ENCODE measurements at places on chromosomes 13 and 19.
A peak's percentile ranks its signal among the peaks of the same experiment; 100 is the strongest.

- no peak for DNase-seq
These were observed 620.9 kb upstream of the KLF12 start for GRCh38 chr13:74755065-74755464.

- DNase-seq: no peak
These were observed 22.6 kb downstream of the CYP2F1 start for GRCh38 chr19:41136636-41137455.

DNA sequence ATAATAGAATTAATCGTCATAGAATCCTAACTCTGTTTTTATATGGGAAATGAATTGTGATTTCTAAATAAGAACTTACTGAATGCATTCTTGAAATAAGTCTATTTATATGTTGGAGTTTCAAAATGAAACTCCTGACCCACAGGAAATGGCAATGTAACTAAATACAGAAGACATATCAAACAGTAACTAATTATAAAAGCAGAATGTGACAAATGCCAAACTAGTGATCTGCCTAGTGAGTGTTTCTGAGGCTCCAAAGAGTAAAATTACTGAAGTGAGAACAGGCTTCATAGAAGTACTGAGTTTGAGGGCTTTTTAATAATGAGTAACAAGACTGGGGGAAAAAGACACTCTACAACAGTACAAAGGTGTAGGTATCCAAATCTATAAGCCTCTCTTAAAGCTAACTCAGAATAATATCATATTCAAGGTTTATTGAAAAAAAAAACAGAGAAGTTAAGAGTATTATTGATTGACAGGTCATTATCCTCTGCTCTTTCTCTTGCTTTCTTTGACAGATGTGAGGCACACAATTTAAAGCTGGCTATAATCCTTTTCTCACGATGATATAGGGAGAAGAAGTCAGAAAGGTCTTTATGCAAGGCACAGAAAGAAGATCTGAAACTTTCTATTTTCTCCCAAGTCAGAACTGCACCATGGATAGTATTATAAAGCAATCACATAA, 17.4 kb upstream of the ATXN8OS start:
- DNase-seq: no peak

DNA sequence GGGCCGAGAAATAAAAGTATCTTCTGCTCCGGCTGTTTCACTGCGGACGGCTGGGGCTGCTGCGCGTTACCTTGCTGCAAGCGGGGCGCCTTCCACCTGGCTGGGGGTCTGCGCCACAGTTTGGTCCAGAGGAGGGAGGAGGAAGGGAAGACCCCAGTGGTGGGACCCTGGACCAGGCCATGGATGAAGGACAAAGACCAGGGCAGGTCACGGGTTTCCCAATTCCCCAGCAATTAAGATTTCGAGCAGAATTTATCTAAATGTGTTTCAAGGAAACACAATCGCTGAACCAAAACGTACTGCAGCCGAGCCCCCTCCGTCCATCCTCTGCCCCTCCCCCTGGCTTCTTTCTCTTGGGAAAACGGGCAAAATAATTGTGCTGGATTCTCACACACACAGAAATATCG, 2.9 kb downstream of the SOX1 start:
- no peak for DNase-seq

GRCh38 chr13:60976367-60976766, 439.3 kb downstream of the PCDH20 start:
- DNase-seq: no peak

DNA sequence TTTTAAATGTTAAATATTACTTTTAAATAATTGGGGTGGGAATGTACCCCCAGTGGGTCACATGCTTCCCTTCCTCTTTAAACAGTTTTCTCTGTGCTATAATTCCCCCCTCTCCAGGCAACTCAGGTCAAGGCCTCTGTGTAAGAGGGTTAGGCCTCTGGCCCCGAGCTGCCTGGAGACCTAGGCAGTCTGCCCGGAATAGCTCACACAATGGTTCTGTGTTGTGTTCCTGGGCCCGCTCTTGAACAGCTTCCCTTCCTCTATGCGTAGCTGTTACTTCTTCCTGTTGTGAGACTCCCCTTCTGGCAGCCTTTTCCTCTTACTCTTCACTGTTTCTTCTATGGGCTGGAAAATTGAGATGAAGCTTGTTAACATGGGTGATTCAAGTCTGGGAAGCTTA, 14.8 kb upstream of the ZNF492 start:
- no peak for DNase-seq

DNA sequence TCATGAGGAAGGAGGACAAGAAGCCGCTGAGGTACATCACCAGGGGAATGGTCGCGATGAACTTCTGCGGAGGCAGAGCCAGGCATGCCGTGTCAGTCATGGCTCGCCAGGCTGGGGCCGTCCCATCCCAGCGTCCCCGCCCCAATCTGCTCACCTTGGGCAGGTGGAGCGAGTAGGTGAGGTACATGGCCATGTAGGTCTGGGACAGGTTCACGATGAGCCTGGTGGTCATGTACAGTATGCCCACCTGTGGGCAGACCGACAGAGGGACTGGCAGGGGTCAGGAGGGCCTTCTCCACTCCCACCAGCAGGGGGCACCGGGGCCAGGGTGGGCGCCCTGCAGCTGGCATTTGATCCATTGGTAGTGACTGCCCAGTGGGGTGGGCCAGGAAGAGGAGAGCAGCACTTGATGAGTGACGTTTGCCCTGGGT, 8.3 kb downstream of the TEKTIP1 start:
- DNase-seq: no peak

- DNase-seq: peak; percentile 7
These were observed 552 bp downstream of the KPNA3 start for GRCh38 chr13:49791711-49792549.

DNA sequence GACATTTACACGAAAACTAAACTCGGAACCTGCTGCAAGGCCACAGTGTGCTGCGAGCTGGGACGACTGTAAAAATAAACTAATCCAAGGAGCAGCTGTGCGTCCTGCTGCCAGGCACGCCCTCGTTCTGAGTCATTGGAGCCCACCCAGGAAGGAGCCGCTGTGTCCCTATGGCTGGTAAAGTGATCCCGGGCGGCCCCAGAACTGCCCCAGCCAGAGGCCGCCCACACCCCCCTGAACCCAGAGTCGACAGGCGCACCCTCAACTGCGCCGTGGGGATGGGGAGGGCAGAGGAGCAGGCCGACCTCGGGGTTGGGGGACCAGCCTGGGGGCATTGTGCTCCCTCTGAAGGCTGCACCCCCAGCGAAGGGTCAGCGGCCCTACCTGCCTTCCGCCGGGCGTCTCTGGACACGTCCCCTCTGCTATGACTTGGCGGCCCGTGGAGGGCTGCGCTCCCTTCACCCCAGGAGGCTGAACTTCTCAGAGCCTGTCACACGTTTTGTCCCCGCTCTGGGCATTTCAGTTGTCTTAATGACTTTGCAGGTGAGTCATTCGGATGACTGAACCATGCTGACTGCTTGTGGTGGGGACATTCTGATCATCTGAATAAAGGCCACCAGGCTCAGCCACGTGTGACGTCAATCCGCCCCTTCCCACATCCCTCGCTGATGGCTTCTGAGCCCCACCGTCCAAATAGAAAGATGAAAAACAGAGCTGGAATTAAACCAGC, 42.7 kb downstream of the ADPRHL1 start:
- no peak for DNase-seq

DNA sequence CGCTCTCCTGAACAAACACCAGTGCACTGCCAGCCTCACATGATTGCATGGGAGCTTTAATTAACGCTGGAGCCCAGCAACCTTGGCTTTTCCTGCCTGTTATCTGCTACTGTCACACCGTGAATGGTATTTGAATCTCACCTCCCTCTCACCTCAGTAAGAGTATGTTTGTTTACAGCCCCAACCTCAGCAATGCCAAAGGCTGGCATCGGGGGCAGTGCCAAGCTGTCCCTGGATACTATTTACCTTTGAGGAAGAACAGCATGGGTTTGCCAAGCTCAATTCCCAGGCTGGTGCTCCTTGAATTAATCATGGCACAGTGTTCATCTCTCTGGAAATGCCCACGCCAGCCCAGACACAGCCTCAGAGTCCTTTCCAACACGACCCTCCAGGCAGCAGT, 57.2 kb upstream of the SERPINE3 start:
- DNase-seq: no peak

GRCh38 chr13:97228850-97229521, 6.9 kb downstream of the MBNL2 start:
- DNase-seq: no peak

- no peak for DNase-seq
These were observed 102.1 kb upstream of the FNDC3A start for GRCh38 chr13:48873587-48873986.

- DNase-seq: no peak
These were observed 6.1 kb downstream of the KLK7 start for GRCh38 chr19:50977626-50978025.

DNA sequence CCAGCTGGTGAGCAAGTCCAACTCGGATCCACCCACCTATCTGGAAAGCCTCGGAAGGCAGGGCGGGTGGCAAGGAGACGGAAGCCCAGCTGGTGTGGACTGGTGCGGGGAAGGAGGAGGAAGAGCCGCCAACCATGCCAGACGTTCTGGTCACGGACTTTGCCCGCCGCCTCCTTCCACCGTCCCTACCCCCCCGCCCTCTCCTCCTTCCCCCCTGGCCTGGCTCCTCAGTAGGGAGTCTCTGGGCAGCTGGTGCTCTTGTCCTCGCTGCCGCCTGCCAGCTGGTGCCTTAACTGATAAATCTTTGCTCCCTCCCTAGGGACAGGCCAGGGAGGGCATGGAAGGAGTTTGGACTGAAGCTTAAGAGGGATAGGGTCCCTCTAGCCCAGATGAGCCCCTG, 4.8 kb downstream of the SYNGR4 start:
- no peak for DNase-seq

- no peak for DNase-seq
These were observed 16.4 kb downstream of the ZNF574 start for GRCh38 chr19:42092350-42092749.

DNA sequence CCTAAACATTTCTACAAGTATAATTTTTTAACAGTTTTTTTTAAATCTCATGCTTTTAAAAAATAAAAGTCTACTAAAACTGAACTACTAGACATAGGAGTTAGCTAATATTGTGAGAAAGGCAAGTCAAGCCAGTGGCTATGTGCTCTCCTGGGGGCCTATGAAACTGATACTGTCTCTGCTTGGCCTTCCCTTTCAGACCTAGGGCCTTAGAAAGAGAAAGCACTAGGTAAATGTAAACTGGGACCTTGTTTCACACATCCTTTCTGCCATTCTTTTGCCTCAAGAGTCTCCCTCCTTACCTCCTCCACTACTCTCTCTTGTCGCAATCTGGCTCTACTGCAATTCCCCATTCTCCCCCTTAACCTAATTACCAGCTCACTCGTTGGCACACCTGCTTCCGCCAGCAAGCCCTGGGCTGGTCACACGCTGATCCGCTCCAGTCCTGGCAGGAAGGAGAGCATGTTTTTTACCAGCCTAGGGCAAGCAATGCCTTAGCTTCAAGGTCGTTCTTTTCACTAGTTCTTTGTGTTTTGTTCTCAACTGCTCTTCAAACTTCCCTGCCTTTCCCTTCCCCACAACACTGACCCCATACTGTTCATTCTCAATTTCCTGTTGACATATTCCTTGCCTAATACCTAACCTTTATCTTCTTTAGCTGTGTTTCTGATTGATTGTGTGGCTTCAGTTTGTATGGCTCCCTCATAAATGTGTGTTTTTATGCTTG, 23.1 kb downstream of the TBC1D4 start:
- DNase-seq: no peak

DNA sequence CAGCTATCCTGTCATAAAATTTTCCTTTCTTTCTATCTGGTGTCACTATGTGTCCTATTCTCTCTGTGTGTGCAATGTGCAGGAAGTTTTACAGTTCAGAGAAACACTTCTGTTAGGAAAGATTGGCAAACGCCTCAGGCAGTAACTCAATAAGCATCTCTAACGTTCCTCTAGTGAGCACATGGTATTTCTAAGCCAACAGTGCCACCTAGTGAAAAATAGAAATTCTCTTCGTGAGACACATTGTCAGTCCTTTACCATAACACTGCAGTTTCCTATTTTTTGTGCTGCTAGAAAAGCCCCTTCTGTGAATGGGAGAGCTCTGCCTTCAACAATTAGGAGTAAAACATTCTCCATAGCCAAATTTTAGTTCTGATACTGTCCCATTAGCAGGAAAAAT, 50.7 kb downstream of the ZNF723 start:
- DNase-seq: no peak

DNA sequence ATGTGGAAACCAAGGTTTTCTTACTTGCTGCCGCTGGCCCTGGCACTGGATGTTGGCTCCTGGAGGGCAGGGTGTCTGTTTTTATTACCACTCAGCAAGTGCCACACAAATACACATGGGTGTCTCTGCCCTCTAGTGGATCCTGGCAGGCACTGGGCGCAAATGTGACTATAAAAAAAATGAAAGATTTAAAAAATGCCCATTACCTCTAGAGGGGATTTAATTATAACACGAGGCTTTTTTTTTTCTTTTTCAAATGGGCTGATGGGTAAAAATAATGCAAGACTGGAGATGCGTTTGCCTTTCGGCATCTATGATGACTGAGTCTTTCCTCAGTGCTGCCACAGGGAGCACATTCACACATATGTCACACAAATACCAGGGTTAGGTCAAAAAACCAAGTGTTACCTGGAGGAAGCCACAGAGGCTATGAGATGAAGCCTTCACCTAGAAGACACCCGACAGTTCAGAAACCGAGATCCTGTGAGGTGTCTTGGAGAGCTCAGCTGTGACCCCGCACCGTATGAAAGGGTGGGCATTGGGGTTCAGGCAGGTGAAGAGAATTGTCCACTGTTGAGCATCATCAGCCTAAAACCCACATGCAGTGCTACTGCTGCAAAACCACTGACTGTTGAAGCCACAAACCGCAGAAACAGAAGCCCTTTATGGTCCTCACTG, 25.7 kb downstream of the CHAMP1 start:
- DNase-seq: no peak

DNA sequence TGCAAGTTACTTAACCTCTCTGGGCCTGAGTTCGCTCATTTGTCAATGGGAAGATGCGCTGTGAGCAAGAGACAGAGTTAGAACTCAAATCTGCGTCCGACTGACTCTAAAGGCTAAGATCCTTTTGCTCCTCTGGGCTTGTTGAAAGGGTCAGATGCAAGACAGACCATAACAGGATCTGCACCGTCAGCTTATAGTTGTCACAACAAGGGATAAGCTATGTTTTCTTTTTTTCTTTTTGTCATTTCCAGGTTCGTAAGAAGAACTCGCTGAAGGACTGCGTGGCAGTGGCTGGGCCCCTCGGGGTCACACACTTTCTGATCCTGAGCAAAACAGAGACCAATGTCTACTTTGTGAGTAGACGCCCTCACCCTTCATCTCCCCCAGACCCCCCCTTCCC, 1.1 kb downstream of the PPAN start:
- no peak for DNase-seq

DNA sequence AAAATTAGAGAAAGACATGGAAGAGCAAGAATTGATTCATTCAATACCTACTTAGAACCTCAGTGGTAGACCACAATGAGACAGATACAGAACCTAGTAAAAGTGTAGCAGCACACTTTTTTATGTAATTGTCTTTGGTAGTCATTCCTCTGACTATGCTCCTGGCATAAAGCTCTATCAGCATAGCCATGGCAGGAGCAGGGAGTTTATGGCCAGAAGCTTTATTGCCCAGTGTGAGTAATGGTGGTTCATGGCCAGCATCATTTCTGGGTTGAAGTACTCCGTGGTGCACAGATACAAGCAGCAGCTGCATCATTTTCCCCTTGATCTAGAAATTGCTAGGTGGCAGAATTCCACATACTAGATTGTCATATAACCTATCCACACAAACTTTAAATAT, 352.6 kb downstream of the TBC1D4 start:
- DNase-seq: no peak

GRCh38 chr13:41645331-41645730, 188.0 kb downstream of the RGCC start:
- DNase-seq: no peak

- DNase-seq: no peak
These were observed 20.3 kb downstream of the FBN3 start for GRCh38 chr19:8129061-8129618.

All from stimulated activated CD8-positive, alpha-beta memory T cell treated with anti-CD3 and anti-CD28 coated beads, Interleukin-4, amount 100 ng/mL, for 1 hour (primary cell).